GM10248 (cell line): ENCODE measurements at places on chromosomes 3 and 15.
A peak's percentile ranks its signal among the peaks of the same experiment; 100 is the strongest.

DNA sequence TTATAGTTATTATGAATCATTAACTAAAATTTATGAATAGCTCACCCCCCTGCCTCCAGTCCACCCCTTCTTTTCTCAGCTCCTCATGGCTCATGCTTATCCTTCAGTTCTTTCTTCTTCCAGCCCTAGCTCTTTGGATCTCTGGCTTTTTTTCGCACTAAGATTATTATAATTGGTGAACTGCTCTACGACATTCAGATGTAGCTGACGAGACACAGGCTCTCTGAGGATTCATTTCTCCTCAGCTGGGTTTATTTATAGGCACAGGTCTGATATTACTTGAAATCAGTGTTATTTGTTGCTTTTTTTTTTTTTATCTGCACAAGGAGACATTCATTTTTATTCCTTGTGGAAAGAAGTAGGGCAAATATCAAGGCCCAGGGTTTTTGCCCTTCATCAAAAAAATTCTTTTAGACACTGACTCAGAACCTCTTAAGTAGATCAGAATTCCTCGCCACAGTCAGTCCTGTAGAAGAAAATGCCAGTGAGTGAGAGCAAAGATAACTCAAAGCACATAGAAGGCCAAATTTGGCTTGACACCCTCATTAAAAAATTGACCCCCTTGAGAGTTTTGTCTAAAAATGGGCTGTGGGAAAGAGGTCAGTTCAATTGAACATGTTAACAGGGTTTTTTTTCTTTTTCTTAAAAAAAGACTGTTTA lies 106.6 kb downstream of the MYH15 start:
- DNase-seq = no peak

- no peak for DNase-seq
Measured at GRCh38 chr3:142273501-142273900, 48.1 kb upstream of the GK5 start.

DNA sequence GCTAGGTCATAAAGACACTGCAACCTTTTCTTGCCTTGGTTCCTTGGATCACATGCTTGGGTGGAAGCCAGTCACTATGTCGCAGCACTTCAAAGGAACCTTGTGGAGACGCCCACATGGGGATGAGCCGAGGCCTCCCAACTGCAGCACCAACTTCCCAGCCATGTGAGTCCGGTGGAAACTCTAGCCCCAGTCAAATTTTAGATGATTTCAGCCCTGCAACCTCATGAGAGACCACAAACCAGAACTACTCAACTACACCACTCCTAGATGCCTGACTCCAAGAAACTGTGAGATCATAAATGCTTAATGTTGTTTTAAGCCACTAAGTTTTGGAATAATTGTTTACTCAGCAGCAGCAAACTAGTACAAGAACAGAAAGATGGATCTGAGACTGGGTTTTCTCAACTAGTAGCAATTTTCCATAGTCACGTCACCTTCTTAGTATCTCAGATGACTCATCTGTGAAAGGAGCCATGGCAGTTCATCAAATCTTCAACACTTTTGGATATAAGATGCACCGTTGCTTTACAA lies 86.5 kb downstream of the MB21D2 start:
- no peak for DNase-seq

GRCh38 chr3:154078672-154079071 lies 42.5 kb upstream of the ARHGEF26 start:
- no peak for DNase-seq

DNA sequence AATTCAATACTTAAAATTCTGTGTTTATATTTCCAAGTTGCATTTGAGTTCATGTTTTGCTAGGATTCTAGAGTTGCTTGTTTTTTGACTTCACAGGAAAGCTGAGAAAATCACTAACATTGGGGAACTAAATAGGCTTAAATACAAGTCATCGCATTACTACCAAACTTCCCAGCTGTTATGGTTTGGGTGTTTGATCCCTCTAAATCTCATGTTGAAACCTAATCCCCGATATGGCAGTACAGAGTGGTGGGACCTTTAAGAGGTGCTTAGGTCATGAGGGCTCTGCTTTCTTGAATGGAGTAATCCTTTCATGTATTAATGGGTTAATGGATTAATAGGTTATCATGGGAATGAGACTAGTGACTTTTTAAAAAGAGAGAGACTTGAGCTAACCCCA lies 77.2 kb upstream of the ARPP21 start:
- no peak for DNase-seq

DNA sequence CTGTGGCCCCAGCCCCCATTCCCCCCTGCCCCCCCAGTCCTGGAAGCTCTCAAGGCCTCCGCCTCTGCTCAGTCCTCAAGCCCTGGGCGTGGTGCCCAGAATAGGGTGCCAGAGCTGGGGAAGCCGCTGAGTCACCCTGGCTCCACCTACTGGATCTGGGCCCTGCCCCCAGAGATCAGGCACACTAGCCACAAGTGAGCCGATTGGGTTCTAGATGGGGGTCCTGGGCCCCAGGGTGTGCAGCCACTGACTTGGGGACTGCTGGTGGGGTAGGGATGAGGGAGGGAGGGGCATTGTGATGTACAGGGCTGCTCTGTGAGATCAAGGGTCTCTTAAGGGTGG lies 5.7 kb downstream of the EIF4G1 start:
- peak; percentile 20 for DNase-seq

DNA sequence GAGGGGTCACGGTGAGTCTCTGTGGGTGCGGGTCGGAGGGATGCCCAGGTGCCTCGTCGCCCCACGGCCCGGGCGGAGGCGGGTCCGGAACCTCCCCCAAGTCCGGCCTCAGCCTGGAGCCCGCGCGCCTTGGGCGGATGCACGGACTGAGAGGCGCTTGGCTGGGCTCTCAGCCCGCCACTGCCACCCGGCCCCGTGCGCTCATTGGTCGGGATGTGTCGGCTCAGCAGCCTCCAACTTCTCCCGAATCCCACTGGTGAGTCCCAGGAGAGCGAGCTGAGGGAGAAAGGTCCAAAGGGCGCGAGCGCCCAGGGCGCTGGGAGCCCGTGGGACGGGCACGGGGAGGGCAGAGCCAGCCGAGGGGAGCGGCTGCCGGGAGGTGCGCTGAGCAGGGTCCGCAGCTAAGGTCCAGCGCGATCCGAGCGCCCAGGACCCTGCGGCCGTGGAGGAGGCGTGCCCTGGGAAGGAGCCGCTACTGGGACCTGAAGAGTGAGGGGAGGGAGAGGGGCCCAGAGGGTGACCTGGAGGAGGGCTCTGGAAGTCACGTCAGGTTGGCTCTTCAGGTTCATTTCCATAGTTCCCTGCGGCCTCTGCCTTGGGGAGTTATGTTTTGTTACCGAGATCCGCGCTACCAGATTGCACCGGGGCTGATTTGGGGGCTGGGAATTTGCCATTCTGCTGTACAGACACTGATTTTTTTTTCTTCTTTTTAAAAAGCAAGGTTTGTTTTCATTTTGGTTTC lies at the start of gene MME:
TSS of gene MME (plus strand) at position 574 of the 742 bp plus-strand sequence. CDS start 3,849 bp downstream, outside the sequence.
- peak; percentile 11 for DNase-seq

GRCh38 chr15:64490598-64491259 lies 30.4 kb downstream of the ZNF609 start:
- DNase-seq = no peak

GRCh38 chr15:77069521-77070121 lies 1.3 kb downstream of the TSPAN3 start:
- DNase-seq = no peak

DNA sequence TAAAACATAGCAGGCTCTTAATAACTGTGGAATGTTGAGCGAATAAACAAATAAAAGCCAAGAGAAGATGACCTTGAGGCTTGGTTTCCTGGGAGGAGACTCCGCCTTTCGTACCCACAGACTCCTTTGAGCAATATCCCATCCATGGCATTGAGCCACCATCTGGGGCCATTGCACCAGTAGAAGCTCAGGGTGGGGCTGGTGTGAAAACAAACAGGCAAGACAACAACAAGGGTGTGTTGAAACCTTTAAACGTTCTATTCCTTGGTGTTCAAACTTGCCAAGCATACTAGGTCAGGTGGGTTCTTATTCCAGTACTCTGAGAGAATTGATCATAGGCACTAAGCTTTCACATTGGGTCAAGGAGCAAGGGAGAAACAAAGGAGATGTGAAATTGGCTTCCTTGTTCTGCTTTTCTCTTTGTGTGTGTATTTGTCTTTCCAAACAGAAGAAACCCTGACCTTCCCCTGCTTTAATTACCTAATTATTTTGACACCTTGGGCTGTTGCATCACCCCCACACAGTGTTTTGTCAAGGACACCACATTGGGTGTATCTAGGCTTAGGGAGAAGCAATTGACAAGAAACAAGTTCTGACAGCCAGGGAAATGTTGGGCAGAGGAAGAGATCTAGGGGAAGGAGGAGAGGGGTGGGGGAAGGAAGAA lies 105.1 kb upstream of the BCL6 start:
- DNase-seq = no peak

DNA sequence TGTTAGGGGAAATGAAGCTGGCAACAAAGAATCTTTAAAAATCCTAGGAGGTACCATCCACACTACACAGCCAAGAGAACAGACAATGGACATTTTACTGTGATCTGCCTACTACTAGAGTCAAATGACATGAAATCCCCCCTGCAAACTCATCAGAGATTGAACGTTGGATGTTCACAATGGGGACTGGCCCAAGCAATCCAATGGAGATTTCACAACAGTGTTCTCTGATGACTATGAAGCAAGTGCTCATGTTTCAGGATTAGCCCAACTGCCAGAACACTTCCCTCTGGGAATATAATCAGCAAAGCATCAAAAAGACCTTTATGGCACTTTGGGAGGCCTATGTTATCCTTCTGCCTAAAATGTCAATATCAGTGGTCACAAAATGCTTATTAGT lies 97.8 kb downstream of the IGSF11 start:
- no peak for DNase-seq

GRCh38 chr15:77032052-77032646 lies 37.2 kb downstream of the PSTPIP1 start:
- DNase-seq = no peak

GRCh38 chr3:37543666-37544065 lies 318.0 kb upstream of the CTDSPL start:
- DNase-seq = no peak

DNA sequence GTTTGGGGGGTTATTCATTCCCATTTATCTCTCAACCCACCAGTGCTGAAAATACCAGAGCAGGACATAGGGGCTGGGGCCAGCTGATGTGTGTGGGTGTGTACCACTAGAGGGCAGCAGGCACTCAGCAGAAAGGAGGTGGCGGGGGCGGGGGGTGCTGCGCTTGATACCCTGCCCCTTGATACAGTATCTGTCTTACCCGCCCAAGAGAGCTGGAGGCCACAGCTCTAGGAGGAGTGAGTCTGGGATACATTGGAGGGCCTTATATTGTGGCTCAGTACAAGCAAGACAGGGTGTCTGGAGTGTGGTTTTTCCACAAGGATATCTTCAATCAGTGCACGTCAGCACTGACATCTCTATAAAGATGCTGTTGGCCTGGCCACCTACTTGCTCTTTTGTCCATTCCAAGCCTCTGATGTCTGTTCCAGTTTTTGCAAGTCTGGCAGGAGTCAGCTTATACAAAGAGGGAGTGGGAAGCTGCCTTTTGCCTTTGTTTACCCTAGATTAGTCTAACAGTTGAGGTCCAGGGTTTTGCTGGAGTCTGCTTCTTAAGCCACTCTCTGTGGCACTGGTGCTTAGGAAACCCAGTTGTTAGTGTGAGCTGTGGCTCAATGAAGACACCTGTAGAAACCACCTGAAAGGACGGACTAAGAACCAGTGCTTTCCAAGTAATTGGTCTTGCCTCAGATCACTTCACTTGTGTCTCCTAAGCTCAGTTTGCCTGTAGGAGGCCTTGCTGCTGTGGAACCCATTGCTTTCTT lies 1.5 kb upstream of the RBM15B start:
- peak; percentile 52 for DNase-seq

DNA sequence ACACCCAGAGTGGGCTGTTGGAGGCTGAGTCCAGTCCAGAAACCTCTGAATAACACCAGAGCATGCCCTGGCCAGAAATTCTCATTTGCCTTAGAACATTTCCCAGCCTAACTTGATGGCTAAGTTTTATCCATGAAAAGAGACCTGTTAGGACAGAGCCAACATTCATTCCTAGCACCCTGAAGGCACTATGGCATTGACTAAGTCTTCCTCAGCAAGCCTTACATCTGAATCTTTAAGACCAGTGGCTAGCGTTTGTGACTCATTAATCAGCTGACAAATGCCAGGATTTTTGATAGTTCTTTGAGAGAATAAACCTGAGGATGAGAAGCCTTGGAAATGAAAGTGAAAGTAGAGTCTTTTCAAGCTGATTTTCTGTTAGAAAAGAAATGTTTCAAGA lies 1087.1 kb upstream of the ALCAM start:
- DNase-seq = no peak

DNA sequence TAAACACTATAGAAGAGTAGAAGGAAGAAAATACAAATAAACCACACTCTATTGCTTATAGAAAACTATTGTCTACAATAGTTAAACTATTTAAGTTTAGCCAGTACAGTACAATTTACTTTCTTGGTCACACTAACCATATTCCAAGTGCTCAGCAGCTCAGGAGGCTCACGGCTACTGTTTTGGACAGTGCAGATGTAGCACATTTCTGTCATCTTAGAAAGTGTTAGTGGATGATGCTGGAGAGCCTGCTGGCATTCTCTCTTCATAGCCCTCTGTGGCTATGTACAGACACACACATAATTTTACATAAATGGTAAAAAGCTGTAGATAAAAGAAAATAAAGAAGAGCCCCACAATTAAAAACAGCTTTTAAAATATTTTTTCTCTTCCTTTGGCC lies 23.8 kb downstream of the NUDT16 start:
- DNase-seq = no peak

DNA sequence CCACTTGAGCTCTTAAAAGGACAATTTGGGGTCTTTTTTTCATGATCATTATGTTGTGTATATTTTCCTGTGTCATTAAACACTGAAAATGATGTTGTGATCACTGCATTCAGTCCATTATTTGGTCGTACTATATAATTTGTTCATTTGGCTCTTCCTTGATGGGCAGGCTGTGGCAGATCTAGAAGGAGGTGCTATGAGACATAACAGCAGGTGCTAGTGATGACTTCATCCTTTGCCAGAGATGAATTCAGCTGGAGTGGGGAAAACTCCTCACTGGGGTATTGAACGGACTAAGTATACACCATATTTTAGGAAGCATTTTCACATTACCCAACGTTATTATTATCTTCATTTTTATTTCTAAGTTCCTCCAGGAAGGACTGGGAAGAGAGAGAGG lies 12.0 kb downstream of the CMTM7 start:
- no peak for DNase-seq

DNA sequence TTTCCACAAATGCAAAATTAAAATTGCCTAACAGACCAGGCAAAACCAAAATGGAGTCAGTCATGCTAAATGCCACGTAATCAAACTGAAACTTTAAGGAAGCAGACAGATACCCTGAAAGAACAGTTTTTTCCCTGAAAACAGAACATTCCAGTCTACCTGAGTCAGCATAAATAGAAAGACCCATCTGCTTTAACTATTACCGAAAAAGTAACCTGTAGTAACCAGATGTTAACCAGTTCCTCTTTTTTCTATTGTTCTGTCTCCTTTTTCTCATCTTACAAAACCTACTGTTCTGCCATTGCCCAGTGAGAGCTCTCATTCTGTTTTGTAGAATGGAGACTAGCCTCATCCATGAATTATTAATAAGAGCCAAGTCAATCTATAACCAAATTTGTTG lies 286.0 kb downstream of the CACNA2D3 start:
- no peak for DNase-seq

DNA sequence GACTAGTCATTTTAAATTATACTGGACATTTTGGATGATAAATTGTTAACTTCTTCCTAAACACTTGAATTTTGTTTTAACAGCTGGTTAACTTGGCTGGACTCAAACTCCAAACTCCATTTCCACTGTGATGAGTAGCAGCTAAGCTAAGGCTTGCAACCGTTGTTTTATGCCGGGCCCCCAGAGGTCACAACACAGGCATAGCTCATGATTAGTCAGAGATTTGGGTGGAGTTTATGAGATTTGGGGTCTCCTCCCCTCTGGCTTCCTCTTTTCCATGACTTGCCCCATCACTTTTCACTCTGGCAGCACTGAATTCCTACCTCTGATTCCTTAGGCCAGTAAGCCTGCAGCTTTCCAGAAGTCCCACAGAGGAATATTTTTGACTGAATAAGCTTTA lies 12.8 kb downstream of the THAP10 start:
- DNase-seq = no peak
